Left hindlimb (tissue), 1 donor: ENCODE measurements at places on chromosomes 6 and 20.

DNA sequence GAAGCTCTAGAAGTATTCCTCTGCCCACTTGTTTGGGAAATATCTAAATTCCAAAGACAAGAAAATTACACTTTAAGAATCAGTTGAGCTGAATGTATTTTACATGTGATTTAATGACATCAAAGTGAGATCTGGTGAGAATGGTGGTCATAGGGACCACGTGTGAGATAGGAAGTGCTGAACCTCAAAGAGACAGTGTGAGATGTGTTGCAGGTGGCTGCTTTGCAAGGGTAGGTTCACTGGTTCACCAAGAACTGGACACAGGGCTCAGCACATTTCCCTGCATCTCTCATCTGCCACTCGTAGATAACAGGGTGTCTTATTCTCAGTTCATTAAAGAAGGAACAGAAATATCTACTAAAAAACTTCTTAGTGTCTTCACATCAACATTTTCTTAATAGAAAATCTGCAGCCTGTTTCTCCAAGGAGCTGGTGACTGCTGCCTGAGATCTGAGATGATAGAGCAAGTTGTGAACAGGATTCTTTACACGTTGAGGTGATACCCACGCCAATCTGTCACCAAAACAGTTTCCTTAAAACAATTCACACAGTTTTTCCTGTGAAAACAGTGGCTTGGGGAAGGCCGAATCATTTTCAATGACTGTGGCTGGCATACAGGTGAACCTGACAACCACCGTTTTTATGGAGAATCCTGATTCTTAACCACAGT, 7.2 kb downstream of the CCR6 start:
- no peak for DNase-seq

- DNase-seq, result no peak
These were observed 16.4 kb downstream of the PIGT start for GRCh38 chr20:45432294-45432693.

GRCh38 chr6:34056305-34057108, 89.4 kb downstream of the GRM4 start:
- DNase-seq, result peak; percentile 84

- no peak for DNase-seq
These were observed 363.8 kb upstream of the PTCHD4 start for GRCh38 chr6:48474830-48475229.

GRCh38 chr6:136643850-136644596, 93.8 kb upstream of the MAP7 start:
- peak; percentile 80 for DNase-seq
